ENCODE measurements at places on chromosomes 4 and X.

- no peak for DNase-seq
Observed at GRCh38 chr4:24121395-24122175, 231.7 kb upstream of the PPARGC1A start.

GRCh38 chr4:566508-567295, 9.4 kb downstream of the TMEM271 start:
- no peak for DNase-seq

- DNase-seq = no peak
Observed at GRCh38 chr4:185809533-185810071, 2.4 kb downstream of the SORBS2 start.

GRCh38 chr4:94038195-94038594, 169.5 kb upstream of the SMARCAD1 start:
- DNase-seq = no peak

DNA sequence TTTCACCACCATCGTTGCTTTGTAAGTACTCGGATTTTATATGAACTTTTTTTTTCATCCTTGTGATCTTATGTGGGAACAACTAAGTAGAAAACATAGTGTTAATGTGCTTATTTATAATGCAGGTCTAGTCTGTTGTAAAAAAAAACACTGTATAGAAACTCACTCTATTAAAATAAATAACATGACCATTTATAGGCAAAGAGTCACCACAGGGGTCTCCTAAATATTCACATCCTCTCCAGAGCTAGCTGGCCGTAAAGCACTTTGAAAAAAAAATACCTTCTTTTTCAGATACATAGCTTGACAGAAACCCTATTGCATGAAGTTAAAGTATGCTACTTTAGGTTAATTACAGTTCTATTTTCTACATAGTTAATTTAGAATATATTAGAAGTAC, 11.2 kb downstream of the TMEM184C start:
- DNase-seq = no peak

DNA sequence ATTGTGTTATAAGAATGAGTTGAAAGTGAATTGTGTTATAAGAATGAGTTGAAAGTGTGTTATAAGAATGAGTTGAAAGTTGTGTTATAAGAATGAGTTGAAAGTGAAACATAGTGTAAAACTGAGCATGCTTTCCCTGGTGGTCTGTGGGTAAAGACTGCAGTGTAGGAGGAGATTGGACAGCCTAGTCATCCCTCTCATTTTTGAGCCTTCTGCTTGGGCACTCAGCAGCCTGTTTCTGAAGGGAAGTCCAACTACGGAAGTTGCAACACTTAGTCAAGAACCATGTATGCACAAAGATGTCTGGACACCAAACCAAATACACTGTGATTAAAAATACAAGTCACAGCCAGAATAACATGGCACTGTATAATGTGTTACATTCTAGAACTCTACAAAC, 72.6 kb downstream of the ANK2 start:
- no peak for DNase-seq

- peak; percentile 77 for DNase-seq
Observed at GRCh38 chrX:10010686-10011085, 43.5 kb downstream of the CLDN34 start.

- peak; percentile 92 for DNase-seq
Observed at GRCh38 chrX:48487362-48487798, 11.4 kb downstream of the FTSJ1 start.

GRCh38 chrX:39652336-39652735, 445.4 kb downstream of the BCOR start:
- DNase-seq = no peak

DNA sequence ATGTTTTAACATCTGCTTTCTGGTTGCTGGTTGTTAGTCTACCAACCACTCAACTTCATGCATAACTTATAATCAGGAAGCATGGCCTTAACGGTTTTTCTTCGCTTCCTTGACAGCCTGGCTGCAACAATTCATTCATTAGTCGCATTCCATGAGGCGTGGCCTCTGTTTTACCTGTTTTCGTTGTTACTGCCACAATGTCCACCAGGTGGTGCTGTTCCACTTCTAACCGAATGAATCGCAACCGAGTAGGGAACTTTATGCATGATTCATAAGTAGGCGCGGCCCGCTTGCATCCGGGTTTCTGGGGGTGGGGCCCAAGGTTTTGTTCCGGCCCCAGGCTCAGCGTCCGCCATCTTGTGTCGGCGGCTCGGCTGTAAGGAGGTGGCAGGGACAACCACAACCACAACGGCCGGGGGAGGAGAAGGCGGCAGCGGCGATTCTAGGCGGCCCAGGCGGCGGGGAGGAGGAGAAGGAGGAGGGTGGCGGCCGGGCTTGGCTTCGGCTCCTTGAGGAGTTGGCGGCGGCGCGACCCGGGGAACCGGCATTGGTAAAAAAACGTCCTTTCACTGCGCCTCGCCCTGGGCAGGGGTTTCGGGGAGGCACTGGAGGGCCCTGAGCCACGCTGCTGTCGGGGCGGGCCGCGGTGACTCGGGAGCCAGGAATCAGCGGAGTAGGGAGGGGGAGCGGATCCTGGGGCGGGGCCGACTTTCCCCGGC, at the start of gene UBA1:
UBA1 (plus strand) TSS at position 355 of the 719 bp plus-strand sequence. CDS start 4,974 bp downstream, outside the sequence.
- DNase-seq = peak; percentile 89

DNA sequence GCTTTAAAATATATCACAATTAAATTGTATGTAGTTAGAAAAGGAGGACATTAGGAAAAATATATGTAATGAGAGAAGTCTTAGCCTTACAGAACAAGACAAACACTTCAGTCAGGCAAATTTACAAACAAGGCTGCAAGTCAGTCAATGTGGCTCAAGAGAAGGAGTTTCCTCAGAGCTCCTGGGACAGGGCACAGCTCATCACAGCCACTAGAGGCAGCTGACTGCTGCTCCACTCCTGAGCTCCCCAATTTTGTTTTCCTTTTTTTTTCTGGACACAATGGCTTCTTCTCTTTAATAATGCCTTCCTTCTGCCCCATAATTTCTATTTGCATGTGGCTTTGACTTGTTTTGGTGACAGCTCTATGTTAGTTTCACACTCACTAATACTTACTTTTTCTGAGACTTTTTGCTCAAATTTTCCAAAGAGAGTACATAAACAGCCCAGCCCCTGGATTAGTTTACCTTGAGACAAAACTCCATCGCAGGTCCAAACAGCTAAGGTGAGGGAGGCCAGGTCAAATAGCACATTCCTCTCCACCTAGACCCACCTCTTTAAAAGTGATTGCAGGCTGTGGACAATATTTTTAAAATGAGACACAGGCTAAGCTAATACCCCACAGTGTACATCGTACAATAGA, 850.4 kb upstream of the FRG1 start:
- DNase-seq = peak; percentile 3

All from amniotic epithelial cell (primary cell).